Activated T-cell treated with anti-CD3 and anti-CD28 coated beads for 1 hour (primary cell): ENCODE measurements at places on chromosomes 7 and 10.

DNA sequence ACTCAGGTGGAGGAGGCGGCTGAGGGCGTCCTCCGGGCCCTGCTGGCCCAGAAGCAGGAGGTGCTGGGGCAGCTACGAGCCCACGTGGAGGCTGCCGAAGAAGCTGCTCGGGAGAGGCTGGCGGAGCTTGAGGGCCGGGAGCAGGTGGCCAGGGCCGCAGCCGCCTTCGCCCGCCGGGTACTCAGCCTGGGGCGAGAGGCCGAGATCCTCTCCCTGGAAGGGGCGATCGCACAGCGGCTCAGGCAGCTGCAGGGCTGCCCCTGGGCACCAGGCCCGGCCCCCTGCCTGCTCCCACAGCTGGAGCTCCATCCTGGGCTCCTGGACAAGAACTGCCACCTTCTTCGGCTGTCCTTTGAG lies 2.8 kb downstream of the TRIM56 start:
- DNase-seq = no peak

DNA sequence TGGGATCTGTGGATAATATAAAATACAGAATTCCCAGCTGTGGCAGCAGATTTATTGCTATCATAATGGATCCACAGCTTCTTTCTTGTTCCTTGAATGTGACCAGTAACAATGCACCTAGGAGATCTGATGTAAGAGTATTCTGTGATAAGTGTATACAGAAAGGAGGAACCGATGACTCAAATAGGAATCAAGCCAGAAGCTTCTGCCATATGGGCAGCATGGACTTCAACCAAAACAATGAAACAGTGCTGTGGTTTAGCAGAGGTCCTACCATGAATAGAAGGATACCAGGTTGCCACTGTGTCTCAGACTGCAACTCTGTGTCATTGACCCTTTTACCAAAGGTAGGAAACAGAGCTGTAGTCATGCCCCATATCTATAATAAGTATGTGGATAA lies 81.8 kb downstream of the PTPRZ1 start:
- no peak for DNase-seq

- DNase-seq = no peak
Observed at GRCh38 chr7:3860932-3861331, 559.9 kb downstream of the SDK1 start.

- DNase-seq = no peak
Observed at GRCh38 chr10:88565072-88565471, 18.0 kb downstream of the RNLS start.

DNA sequence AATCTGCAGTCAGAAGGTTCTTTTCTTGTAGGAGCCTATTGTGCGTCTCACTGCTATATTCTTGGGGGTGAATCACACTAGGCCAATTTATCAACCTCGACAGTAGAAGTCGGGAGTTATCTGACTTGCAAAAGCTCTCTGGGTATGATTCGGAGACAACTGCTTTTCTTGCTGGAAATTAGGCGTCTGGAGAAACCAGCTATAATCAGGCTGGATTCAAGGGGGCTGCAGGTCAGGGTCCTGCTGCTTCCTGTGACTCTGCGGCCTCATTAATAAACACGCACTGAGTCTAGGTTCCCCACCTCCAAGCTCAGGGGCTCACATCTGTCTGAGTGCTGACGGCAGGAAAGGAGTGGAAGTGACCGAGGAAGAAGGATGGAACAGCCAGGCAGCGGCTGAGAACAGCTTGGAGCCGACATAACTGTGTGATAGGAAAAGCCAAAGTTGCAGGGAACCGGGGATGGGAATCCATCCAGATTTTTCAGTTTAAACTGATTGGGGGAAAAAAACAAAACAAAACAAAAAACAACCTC lies 184.6 kb downstream of the FANK1 start:
- no peak for DNase-seq

DNA sequence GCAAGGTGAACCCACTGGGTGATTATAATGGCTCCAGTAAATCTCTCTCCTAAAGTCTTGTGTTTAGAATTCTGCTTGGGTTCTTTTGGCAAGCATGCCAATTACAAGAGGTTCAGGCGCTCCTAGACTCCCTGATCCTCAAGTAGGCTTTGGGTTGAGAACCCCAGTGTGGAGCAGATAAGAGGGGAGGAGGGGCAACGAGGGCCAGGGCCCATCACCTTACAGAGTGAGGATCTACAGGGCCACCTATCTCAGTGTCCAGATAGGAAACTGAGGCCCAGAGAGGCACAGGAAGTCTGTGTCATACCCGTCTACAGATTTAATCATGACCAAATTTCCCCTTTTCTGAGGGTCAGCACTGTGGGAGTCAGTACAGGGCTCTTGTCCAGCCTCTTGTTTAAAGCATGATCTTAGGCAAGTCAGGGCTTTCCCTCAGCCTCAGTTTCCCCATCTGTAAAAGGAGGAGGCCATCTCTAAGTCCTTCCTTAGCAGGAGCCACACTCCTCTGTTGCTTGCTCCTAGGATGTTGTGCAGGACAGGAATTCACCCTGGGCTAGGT lies 4.4 kb downstream of the TACR2 start:
- no peak for DNase-seq

DNA sequence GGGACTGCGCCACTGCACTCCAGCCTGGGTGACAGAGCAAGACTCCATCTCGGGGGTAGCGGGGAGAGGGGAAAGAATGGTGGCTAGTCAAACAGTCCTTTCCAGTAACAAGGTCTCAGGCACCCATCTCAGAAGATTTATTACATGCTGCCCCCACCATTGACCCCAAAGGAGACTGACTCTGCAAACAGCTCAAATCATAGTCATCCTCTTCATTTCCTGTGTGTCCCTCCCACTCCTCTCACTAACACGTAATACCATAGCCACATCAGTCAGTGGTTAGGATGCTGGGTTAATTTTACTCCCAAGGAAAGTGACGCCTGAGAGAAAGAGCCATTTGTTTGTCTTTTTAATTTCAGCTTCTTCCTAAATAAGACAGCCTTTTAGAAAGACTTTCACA lies 56.6 kb upstream of the BET1 start:
- DNase-seq = no peak

DNA sequence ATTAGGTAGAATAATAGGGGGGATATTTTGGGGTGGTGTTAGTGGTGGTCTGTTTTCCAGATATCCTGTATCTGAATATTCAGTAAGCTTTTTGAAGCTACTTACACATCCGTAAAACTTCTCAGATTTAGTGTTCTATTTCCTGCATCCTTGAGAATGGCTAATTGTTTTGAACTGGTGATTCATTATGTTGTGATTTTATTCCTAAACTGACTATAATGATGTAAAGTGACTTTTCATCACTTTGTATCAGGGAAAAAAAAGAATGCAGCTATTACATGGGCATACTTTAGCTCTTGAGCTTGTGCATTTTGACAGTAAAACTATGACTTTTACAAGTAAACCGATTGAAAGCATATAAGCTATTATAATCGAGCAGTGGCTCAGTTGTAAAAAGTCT lies 18.2 kb downstream of the WAC start:
- no peak for DNase-seq

DNA sequence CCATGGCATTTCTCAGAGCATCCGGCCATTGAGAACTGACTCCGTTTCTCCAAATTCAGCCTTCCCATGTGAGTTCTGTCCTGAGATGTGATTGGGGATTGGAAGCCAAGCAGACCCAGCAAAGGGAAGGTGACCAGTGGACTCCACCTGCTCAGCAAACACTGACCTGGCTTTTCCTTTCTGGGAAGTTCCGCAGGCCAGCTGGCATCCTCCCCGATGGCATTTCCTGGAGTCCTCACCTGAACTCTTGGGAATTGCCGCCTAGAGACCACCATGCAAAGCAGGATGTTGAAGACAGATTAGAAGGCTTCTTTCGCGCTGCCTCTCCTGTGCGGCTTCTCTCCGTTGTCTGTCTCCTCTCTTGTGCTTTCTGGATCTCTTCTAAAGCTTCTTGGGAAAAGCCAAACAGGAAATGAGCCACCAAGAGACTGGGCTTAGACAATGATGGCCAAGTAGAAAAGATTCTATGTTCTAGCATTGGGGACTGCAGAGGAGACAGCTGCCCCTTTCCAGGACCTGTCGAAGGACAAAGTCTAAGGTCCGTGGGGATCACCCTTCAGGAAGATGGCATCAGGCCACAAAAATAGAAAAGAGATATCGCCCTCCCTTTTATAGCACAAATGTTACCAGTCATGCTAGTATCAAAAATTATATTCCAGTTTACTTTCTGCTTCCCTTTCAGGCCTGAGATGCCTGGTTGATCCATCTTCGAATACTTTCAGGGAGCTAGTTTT lies 103.7 kb upstream of the INSYN2A start:
- no peak for DNase-seq

DNA sequence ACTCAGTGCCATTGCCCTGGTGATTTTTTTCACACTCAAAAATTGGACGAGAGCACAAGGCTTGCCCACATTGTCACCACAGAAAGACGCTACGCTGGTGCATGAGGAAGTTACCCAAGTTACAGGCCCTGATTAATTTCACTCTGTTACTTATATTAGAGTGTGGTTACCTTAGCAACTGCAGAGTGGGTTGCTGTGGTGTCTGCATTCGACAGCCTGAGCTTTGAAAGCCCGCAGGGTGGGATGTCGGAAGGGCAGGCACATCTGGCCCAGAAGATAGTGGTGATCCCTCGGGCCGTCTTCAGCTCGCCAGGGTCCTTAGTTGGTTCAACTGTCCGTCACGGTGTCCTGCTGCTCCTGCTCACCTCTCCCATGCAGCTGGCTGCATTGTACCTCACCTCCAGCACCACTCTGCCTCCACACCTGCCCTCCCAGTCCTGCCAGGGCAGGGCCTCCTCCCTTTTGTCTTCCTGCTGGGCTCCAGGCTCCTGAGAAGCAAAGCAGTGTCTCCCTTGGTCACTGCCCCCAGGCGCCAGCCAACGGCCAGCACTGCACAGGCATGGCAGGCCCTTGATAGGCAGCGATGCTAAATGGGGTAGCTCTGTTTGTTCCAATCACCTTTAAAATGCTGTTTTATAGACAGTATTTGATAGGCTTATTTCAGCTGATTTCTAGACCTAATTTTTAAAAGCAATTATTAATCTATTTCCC lies 167.2 kb downstream of the EBF3 start:
- no peak for DNase-seq

DNA sequence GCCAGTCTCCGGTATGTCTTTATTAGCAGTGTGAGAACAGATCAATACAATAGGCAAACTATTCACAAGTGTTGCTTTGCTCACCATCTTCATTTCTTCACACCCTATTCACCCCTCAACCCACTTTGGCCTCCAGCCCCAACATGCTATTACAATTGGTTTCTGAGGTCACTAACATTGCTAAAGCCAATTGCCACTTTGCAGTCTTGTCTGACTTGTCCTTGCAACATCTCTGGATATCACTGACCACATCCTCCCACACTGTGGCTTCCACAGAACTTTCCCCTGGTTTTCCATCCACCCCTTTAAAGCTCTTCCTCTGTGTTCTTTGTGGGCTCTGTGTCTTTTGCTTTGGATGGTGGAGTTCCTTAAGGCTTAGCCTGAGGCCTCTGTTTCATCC lies 5.2 kb upstream of the APBB1IP start:
- DNase-seq = no peak

- no peak for DNase-seq
Observed at GRCh38 chr7:2383543-2384274, 19.7 kb upstream of the CHST12 start.

DNA sequence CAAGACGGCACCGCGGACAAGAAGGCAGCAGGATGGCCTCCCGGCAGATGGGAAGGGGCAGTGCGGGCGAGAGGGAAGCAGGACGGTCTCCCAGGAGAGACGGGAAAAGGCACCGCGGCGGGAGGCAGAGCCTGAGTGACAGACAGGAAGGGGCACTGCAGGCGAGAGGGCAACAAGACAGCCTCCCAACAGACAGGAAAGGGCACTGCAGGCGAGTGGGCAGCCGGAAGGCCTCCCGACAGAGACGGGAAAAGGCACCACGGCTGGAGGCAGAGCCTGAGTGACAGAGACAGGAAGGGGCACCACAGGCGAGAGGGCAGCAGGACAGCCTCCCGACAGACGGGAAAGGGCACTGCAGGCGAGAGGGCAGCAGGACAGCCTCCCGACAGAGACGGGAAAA lies 32.6 kb downstream of the ESYT2 start:
- DNase-seq = no peak

DNA sequence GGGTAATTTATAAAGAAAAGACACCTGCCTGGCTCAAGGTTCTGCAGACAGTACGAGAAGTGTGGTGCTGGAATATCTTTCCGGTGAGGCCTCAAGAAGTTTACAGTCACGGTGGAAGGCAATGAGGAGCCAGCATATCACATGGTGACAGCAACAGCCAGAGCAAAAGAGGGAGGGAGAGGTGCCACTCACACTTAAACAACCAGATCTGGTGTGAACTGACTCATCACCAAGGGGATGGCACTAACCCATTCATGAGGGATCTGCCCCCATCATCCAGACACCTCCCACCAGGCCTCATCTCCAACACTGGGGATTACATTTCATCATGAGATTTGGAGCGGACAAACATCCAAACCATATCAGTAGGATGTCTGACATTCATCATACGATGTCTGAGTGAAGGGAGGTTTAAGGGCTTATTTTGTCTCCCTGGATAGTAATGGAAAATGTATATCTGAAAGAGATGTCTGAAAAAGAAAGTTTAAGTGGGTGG lies 23.5 kb upstream of the KBTBD2 start:
- no peak for DNase-seq

DNA sequence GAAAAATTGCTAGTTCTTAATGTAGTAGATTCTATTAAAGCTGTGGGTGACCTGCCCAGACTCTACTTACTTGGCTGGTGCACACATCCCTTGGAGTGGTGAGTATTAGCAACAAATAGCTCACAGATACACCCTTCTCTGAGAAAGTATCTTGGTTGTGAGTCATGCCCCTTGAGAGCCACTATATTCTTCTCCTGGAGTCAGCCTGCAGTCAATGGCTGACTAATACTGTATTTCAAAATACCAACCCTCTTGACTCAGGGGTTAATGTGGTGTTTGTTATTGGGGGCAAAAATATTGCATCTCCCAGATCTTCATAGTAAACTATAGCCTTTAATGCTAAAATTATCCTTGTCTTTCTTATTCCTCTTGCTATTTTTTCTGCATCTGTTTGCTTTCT lies 354.9 kb downstream of the BMPER start:
- DNase-seq = no peak

DNA sequence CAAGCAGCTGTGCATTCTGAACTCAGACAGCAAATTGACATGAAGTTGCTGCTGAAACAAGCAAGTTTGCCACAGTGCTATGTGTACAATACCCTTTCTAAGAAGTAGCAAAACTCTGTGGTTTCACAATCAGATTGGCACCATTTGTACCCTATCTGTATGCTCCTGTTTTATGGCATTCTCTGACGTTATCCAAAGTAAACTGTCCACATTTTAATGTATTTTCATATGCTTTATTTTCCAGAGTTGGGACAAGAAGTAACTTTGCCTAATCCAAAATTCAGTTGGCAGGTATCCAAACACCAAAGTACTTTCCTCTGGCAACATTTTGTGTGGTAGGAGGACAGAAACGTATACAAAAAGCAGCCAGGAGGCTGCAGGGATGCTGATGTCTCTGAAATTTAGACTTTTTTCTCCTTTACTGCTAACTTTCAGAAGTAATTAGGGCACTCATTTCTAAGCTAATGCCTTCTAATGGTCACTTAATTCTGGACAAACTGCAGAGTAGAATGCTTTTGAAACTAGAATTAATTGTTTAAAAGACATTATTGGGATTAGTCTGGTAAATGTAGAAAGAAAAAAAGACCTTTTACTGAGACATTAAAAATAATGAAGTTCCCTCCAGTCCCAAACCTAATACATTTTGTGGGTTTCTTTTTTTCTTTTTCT lies 414.7 kb upstream of the NRP1 start:
- DNase-seq = no peak

- no peak for DNase-seq
Observed at GRCh38 chr7:133293384-133294160, 40.7 kb downstream of the EXOC4 start.

GRCh38 chr7:31082017-31082416 lies 29.9 kb downstream of the ADCYAP1R1 start:
- no peak for DNase-seq
